ENCODE measurements at places on chromosomes 2 and 18. TPM values are rescaled to one million over a fixed set of nuclear protein-coding genes. Genes with fewer than 3 reads are reported as not detected.

DNA sequence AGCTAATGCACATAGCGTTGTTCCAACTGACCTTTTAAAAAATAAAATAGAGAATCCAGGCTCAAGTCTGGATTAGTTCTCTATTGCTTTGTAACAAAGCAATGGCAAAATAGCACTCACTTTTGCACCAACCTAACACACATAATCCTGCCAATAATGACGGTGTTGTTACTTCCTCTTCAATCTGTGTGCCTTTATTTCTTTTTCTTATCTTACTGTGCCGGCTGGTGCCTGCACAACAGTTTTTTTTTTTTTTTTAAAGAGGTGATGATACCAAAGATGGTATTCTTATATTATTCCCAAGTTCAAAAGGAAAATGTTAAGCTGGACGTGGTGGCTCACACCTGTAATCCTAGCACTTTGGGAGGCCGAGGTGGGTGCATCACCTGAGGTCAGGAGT is 3.4 kb downstream of the PLB1 start:
- DNase-seq, result no peak

DNA sequence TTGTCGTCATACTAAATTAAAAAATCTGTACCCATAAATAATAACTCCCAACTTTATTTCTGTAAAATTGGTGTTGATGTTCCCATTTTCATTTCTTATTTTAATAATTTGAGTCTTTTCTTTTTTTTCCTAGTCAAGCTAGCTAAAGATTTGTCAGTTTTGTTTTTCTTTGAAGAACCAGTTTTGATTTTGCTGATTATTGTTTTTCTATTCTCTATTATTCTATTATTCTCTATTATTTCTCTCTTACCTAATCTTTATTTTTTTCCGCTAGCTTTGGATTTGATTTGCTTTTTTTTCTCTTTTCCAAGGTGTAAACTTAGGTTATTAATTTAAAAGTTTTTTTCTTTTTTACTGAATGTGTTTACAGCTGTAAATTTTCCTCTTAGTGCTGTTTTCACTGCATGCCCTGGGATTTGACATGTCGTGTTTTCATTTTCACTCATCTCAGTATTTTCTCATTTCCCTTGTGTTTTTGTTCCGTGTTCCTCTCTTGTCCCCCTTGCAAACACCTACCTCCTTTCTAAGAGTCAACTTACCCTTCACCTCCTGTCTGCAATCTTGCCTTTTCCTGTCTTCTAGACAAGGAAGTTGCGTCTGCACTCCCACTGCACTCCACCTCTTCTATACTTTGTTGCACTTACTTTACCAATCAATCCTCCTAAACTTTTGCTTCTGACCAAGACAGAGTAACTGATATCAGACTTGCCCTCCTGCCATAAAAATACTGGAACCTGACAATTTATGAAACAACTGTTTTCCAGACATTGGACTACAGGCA is 18.8 kb downstream of the PSMG2 start:
- DNase-seq, result no peak

DNA sequence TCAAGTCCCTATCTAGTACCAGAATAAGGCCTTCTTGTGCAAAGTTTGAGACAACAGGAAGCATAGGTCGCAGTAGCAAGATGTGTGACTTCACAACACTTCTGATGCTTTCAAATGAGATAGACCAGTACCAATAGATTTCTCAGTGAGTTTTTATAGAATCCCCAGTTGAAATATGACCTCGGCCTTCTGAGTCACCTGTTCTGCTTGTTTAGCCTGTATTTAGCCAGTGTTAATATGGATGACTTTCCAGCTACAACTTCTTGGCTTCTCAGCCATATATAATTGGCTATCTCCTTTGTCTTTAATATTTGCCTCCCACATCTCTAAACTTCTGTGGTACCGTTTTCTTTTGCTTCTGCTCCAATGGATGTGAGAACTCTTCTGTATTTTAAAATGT is 113.8 kb downstream of the KYNU start:
- DNase-seq, result no peak

- DNase-seq, result no peak
Observed at GRCh38 chr2:151198645-151199044, 63.0 kb downstream of the RBM43 start.

Gene DNAJC5G
- 0.39 TPM for polyA plus RNA-seq

Gene PDCD1
- 0.08 TPM for polyA plus RNA-seq

Gene RAB6D
- polyA plus RNA-seq, result 0.50 TPM

Gene IL37
- not detected for polyA plus RNA-seq

Gene UBR3
- polyA plus RNA-seq, result 44.2 TPM
